ENCODE measurements at places on chromosomes 12 and 14. TPM values are rescaled to one million over a fixed set of nuclear protein-coding genes. Genes with fewer than 3 reads are reported as not detected.

DNA sequence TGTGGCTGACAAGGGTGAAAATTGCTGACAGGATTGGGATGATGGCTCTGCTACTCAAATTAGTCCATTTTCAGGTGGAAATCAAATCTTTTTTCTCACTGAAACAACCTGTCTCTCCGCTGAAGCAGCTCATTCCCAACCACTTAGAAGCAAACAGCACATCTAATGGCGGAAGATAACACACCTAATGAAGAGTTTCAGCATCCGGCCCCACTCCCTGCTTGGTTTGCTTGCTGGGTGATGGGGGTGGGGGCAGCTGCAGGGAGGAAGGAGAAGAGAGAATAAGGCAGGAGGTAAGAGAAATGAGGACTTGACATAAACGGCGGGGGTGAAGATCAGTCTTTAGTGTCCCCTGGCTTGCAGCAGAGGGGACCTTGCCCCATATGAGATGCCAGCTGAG lies 4.0 kb downstream of the SYNDIG1L start:
- no peak overlapping the region for H3K4me3 ChIP-seq
- H3K27me3 ChIP-seq: peaks cover 29% of the 10 kb centered on the region
- H3K36me3 ChIP-seq: no peaks in the 10 kb centered on the region

DNA sequence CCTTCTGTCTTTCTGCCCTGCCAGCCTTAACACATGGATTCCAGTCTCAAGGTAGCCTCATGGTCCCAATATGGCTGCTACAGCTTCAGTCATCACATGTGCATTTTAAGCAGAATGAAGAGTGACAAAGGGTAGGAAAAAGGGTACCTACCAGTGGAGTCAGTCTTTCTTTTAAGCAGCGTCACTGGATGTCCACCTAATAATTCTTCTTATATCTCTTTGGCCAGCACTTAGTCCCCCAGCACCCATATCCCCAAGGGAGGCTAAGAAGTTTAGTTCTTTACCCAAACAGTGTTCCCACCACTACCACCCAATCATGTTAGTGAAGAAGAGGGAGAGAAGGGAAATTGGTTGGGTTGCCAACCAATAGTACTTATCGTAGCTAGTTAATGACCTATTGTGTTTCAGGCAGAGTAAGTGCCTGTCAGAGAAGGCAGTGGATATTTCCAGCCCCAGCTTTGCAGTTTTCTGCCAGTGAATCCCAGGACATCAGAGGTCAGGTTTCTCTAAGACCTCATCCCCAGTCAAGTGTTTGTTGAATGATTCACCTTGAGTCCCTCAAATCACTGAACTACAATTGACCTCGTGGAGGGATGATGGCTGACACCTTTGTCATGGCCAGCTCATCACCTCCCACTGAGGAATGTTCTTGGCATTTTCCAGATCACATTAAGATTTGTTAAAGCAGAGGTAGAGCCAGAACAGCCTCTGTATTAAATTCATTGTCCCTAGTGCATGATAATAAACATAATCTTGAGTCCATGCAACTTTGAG lies 250.9 kb upstream of the CRY1 start:
- no peak overlapping the region for H3K27ac ChIP-seq
- H3K4me1 ChIP-seq: peaks cover 6% of the 10 kb centered on the region
- H3K4me3 ChIP-seq: no peak overlapping the region
- H3K27me3 ChIP-seq: no peaks in the 10 kb centered on the region
- no peak for DNase-seq
- H3K36me3 ChIP-seq: no peaks in the 10 kb centered on the region

DNA sequence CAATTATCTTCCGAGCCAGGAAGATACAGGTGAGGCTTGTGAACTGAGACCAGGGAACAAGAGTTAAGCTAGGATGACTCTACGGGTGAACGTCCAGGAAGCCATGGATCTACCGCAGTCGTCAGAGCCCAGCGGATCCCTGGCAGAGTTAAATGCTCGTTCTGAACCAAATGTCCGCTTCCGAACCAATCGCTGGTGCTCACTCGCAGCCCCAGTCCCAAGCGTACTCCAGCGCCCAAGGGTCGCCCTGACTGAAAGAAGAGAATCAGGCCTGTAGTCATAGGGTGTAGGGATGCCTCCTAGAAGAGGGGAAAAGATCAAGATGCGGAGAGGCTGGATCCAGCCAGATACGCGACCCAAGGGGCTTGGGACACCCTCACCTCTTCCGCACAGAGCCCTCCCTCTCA lies 283 bp downstream of the VIPAS39 start:
- H3K4me3 ChIP-seq: peak overlapping the region; percentile 90
- peaks cover 34% of the 10 kb centered on the region for H3K36me3 ChIP-seq
- no peaks in the 10 kb centered on the region for H3K27me3 ChIP-seq
- peak overlapping the region; percentile 91 for H3K27ac ChIP-seq

The CNPY2 gene
- 48.7 TPM for total RNA-seq

The TPPP2 gene
- not detected for total RNA-seq
